ENCODE measurements at places on chromosomes 7 and 10.

DNA sequence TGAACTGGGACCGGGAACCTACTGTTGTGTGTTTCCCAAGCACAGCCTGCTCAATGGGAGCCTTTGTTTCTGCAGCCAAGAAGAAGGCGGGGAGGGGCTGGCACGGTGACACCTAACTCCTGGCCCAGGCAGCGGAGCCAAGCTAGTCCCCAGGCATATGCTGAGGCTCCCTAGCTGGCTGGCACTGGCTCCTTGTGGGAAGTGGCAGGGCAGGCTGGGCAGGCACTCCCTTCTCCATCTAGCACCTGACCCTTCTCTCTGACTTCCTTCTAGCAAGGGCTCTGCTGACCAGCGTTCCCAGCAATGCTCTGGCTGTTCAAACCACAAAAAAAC, 325.0 kb downstream of the PLXNA4 start:
- no peak for DNase-seq

- DNase-seq, result no peak
These were observed 621 bp upstream of the MORN4 start for GRCh38 chr10:97633921-97634320.

DNA sequence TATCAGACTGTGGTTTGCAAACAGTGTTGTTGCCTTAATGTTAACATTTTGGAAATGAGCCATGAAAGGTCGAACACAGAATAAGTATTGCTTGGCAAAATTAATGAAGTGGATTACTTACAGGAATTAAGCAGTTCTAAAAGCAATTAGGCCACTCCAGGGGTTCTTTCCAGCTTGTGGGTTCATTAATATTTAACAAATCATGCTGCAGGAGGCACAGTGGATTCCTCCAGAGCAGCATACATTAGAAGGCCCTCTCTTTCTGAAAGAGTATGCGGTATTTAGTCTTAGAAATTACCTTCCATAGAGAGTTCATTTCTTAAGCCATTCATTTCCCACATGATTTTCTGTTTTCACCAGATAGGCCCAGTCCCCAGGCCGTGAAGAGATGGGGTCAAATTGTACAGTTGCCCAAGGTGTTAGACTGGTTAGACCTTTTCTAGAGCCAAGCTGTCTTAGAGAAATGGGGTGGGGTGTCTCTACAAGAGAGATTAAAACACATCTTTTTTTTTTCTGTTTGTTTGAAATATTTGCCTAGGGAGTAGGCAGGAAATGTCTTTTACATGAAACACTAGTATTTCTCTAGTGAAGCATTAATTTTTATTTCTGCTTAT, 40.0 kb upstream of the AGR3 start:
- DNase-seq, result no peak

DNA sequence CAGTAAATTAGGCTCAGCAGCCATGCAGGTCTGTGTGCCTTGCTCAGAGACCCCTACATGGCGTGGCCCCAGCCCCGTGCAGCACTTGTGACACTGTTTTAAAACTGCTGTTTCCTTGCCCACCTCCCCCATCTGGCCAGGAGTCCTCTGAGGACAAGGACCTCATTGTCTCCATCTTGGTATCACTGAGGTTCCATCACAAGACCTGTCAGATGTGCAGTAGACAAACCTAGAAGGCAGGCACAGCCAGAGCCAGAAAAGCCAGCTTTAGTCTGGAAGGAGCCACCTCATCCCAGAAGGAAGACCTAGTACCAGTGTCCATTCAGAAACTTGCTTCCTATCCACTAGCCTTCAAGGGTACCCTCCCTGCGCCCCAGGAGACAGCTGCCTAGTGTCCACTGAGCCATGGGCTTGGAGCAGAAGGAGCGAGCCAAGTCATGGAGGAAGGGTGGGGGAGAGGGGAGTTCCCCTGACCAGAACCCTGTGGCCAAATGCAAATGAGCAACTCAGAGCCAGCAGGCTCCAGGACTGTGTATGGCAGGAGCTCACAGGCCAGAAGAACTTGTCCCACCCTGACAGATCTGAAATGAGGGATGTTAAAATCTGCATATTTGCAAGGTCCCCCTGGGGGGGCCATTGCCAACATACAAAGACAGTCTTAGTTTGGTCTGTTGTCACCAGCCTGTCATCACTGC, 176.1 kb downstream of the SH3PXD2A start:
- no peak for DNase-seq

DNA sequence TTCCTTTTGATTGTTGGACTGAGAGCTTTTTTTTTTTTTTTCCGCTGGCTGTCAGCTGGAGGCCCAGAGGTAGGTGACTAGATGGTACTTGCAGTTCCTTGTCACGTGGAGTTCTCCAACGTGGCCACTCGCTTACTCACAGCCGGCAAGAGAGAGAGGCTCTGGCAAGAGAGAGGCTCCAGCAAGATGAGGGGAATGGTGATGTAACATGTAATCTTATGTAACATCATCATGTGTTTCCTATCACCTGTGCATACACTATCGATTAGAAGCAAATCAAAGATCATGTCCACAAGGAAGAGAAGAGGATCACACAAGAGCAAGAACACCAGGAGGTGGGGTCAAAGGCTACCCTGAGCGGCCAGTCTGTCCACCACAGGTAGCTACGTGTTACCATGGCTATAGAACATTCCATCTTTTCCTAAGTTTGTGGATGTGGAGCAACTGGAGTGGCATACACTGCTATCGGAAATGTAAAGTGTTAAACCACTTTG, 4.0 kb upstream of the BORCS7 start:
- no peak for DNase-seq

DNA sequence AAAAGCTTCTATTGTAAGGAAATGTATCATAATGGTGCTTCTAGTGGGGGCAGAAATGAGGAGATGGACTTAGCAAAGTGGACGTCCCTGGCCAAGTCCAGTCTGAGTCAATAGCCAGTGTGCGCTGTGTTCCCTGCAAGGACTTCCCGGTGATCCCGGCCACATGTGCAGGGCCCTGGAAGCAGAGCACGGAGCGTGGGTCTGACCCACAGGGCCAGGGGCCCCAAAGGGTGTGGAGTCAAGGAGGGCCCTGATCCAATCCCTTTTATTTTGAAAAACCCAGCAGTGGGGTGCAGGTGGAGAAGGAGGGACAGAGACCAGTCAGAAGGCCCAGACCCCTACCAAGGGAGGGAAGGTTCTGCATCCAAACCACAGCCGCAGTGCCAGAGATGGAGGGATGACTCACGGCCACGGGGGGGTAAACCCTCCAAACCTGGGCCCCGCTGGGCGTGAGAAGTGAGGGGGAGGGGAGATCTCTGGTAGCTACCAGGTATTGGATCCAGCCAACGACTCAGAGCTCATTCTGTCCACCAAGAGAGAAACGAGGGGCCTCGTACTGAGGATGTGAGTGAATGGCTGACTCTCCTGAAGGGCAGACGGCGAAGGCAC, 57.2 kb upstream of the VIPR2 start:
- no peak for DNase-seq

DNA sequence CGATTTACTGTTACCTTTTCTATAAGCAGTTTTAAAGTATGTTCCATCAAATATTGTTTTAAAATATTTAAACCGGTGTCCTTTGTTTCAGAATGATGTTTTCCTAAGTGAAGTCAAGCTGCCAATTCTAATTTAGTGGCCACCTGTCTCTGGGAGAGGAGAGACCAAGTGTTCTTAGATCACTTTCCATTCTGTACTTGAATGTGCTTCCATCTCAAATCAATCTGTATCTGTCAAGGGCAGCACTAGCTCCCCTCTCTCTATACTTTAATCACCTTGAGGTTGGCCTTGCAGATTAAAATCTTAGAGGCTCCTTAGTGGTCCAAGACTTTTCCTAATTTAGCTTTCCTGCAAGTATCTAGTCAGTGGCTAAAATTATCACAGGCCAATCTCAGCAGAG, 49.6 kb downstream of the LGI1 start:
- no peak for DNase-seq

GRCh38 chr7:117124591-117125220, 171.4 kb downstream of the ST7 start:
- peak; percentile 64 for DNase-seq

DNA sequence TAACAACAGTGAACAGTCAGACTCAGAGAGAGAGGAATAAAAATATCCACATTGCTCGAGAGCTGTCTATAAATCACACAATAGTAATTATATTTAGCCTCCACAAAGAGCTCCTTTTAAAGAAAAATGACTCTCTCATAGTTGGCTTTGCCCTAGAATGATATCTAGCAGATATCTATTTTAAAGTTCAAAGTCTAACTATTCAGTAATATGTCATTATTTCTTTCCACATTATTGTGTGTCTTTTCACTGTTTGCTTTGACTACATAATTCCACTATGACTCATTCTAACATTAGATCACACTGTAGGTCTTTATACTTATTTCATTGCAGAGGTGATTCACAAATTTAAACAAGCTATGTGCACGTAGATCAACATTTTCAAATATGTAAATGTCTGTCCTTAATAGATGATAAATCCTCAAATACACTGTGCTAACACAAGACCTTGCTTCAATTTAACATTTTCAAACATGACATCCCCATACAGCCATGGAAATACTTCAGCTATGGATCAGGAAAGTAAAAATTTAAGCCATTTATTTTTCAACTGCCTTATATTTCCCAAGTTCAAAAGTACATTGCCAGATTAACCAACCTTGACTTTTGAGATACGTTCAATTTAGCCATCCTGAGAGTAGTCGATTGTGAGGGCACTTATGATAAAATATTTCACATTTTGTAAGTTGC, 99.9 kb upstream of the AKR1E2 start:
- DNase-seq, result no peak

- DNase-seq, result no peak
These were observed 72.0 kb upstream of the CALCR start for GRCh38 chr7:93646538-93646937.

DNA sequence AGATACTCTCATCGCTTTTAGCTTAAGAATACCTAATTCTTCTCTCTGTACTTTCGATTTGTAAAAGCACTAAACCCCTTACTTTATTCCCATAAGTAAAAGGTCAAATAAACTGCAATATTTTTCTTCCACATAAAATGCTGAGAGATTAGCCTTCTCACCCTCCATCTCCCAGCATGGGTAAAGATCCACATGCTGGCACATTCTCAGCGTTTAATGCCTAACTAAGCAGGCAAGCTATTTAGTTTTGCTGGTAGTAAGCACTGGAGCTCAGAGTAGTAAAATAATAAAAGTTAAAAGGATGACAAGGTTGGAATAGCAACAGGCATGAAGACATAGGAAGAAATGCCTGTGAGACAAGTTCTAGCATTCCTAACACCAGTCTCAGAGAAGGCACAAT, 65.9 kb upstream of the NEBL start:
- no peak for DNase-seq

DNA sequence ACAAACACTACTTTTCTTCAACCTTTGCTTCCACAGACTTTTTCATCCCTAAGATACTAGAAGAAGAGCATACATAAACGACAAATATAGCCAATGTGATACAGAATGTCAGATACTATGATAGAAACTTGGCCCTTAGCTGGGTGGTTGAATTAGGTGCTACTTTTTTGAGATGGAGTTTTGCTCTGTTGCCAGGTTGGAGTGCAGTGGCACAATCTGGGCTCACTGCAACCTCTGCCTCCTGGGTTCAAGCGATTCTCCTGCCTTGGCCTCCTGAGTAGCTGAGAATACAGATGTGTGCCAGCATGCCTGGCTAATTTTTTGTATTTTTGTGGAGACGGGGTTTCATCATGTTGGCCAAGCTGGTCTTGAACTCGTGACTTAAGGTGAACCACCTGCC, 3.5 kb downstream of the PPIA start:
- no peak for DNase-seq

DNA sequence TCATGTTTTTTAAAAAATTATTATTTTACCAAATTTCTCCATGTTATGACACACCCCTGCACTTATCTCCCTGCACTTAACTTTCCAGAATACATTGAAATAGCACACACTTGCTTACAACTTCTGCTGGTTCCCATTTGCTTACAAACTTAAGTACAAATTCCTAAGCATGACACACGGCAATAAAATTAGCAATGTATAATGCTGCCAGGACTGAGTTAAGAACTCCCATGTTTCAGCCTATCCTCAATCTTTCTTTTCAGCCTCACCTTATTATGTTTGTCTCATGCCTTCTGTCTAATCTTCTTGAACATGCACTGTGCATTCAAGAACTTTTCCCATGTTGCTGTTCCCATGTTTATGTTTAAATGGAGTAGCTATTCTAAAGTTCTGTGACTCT, 40.8 kb downstream of the PRPS1L1 start:
- no peak for DNase-seq

GRCh38 chr7:131241386-131241785, 86.3 kb upstream of the MKLN1 start:
- no peak for DNase-seq

DNA sequence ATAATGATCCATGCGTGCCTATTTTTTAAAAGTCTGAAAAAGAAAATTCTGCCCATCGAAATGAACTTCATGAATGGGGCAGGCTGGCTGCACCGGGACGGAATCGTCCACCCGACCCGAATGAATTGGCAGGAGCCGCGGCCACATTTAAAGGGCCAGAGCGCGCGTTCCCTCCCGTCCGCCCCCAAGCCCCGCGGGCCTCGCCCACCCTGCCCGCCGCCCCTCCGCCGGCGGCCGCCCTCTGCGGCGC, 319 bp upstream of the GATA3 start:
- no peak for DNase-seq

DNA sequence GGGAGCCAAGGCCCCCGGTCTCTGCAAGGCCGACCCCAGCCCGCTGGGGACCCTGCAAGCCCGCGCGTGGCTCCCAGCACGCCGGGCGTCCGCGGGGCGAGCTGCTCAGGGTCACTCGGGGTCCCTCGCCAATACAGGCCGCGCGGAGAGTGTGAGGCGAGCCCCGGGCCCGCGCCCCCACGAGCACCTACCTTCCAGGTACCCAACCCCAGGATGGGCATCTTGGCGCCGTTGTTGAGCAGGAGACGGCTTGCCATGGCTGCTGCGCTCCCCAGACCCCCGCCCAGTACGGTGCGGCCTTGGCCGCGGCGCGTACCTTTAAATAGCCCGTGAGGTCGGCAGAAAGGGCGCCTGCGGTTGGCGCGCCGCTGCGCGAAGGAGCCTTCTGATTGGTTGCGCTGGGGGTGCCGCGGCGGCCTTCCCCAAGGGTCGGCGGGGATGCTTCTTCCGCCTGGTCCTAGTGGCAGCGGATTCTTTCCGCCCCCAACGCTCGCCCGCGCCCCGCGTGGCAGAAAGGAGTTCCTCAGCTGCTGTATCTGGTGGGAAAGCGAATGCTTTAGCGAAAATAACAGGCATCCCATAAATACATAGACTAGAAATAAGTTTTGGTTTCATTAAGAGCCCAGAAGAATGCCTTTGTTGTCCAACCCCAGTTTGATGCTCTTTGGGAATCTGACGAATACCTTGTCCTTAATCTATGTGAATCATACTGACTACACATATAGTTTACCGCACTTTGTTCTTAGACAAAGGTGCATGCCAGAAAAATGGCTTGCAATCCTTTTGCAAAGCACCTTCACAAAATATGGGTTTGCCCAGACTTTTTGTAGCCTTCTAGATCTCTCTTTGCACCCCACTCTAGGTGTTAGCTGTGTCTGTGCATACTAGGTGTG, at the start of gene AKR1B1:
TSS of gene AKR1B1 (minus strand) at position 295 of the 893 bp plus-strand sequence. CDS start at position 257, 38 bp downstream.
- peak; percentile 92 for DNase-seq

DNA sequence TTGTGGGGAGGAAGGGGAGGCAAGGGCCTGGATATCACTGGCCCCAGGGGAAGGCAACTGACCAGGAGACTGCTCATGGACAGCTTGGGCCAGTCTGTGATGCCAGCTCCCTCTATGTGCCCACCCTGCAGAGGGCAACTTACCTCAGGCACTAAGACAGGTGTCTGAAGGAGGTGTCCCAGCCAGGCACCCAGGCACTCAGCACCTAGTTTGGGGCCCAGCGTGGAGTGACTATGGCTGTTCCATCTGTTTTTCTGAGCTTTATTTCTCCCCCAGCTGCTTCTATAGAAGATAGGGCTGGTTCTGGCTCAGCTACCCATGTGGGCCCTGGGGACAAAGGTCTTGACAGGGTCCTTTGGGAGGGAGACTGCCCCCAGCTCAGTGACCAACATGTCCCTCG, 150.6 kb upstream of the PCBD1 start:
- DNase-seq, result no peak

GRCh38 chr10:92187101-92187500, 103.8 kb downstream of the CPEB3 start:
- no peak for DNase-seq
